ENCODE measurements at places on chromosomes 16 and 17.

- DNase-seq: no peak
Measured at GRCh38 chr17:76053246-76054111, 18.8 kb downstream of the SRP68 start.

GRCh38 chr17:7017827-7018200 is 5.0 kb upstream of the BCL6B start:
- no peak for DNase-seq

- DNase-seq: no peak
Measured at GRCh38 chr16:71345031-71345430, 13.5 kb upstream of the CALB2 start.

- DNase-seq: no peak
Measured at GRCh38 chr16:55248058-55248457, 75.9 kb upstream of the IRX6 start.

DNA sequence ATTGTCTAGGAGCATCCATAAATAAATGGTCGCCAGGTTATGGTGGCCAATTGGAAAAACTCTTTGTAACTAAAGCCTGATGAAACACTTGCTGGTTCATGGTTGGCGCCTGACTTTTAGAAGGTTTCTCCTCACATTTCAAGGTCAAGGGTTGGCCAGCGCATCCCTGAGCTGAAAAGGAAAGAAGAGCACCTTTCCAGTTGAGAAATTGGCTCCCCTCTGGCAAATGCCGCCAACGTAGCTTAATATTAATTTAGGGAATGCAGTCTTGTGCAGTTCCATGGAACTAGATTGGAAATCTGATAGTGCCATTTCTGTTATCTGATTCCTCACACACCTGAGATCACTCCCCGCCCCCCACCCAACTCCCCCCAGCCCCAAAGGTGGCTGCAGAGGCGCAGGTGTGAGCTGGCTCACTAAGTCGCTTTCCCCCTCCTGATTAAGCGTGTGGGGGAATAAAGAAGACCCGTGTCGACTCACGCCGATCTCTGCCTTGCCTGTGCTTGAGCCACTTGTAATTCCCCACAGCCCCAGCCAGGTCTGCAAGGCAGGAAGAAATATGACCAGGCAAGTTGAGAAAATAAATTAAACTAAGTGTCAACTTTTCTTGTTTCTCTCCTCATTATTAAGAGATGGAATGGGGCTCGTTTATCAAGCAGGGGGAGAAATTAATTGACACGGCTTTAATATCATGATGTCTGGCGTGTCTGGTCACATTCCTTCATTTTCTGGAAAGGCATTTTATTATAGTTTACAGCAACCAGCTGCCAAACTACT is 157.7 kb downstream of the CCDC182 start:
- DNase-seq: no peak

DNA sequence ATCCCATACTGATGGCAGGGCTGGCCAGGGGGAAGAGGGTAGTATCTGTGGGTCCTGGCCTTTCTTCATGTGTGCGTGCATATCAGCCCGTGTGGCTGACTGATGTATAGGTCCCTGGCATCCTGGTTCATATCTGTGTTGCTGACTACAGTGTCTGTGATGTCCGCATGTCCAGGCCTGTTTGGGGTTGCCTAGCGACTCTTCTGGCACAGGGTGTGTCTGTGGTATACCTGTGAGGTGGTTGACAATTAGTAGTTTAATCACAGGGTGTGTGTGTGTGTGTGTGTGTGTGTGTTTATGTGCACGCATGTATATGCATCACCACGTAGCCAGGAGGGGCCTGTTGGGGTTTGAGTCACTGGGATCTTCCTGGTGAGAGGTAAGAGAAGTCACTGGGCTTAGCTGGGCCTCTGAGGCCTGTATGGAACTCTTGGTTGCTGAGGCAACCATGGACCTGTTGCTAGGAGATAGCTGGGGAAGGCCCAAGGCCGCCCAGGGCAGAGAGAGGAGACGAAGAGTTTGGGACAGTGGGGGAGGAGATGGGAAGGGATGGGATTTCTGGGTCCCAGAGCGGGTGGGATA is 603 bp upstream of the TMEM95 start:
- DNase-seq: no peak

- no peak for DNase-seq
Measured at GRCh38 chr16:78285437-78285922, 186.0 kb downstream of the WWOX start.

GRCh38 chr17:19001907-19002590 is 2.5 kb downstream of the FAM83G start:
- DNase-seq: no peak

- no peak for DNase-seq
Measured at GRCh38 chr17:72865954-72866353, 226.5 kb downstream of the SLC39A11 start.

- DNase-seq: no peak
Measured at GRCh38 chr17:8707332-8708024, 37.2 kb downstream of the CCDC42 start.

DNA sequence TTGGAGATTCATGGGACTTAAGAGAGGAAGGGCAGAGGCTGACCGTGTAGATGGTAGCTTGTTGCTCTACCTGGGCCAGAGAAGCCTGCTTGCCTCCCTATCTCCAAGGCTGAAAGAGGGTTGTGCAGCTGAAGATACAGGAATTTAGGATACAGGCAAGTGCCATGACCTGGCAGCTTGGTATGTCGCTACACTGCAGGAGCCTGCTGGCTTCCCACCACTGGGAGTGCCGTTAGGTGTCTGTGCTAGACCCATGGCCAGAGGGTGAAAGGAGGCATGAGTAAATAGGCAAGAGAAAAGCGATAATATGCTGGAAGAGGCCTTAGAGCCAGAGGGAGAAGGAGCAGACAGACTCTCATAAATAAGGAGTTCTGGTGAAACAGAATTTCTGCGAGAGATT is 10.6 kb downstream of the NAA60 start:
- no peak for DNase-seq

DNA sequence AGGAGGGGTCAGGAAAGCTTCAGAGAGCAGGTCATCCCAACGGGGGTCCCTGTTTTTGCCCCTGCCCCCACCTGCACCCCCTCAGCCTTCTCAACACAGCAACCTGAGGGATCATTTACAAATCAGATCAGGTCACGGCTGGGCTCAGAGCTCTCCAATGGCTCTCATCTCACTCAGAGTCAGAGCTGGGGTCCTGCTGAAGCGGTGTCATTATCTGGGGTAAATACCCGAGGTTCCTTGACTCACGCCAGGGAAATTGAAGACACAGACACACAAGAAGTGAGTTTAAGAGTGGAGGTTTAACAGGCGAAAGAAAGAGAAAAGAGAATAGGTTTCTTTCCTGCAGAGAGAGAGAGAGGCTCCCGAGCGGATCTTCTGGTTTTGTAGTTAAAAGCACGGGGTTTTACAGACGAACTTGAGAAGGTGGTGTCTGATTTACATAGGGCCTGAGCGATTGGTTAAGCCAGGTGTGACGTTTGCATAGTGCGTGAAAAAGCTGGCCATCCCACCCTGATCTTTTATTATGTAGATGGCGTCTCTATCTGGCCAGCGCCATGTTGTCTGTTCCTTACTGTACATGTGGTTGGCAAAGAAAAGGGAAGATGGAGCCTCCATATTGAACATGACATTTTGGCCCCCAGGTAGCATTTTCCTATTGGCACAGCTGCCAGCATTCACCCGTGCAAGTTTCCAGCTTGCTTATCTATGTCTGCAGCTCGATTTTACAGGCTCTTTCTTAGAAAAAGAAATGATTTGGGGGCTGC is 51.4 kb downstream of the WSB1 start:
- DNase-seq: no peak

- DNase-seq: no peak
Measured at GRCh38 chr17:46013502-46014165, 14.6 kb downstream of the STH start.

- DNase-seq: peak; percentile 57
Measured at GRCh38 chr17:32487473-32488176, 832 bp downstream of the CDK5R1 start.

- no peak for DNase-seq
Measured at GRCh38 chr16:84460406-84461028, 43.9 kb downstream of the MEAK7 start.

GRCh38 chr16:82660966-82661365 is 34.2 kb downstream of the CDH13 start:
- peak; percentile 81 for DNase-seq

DNA sequence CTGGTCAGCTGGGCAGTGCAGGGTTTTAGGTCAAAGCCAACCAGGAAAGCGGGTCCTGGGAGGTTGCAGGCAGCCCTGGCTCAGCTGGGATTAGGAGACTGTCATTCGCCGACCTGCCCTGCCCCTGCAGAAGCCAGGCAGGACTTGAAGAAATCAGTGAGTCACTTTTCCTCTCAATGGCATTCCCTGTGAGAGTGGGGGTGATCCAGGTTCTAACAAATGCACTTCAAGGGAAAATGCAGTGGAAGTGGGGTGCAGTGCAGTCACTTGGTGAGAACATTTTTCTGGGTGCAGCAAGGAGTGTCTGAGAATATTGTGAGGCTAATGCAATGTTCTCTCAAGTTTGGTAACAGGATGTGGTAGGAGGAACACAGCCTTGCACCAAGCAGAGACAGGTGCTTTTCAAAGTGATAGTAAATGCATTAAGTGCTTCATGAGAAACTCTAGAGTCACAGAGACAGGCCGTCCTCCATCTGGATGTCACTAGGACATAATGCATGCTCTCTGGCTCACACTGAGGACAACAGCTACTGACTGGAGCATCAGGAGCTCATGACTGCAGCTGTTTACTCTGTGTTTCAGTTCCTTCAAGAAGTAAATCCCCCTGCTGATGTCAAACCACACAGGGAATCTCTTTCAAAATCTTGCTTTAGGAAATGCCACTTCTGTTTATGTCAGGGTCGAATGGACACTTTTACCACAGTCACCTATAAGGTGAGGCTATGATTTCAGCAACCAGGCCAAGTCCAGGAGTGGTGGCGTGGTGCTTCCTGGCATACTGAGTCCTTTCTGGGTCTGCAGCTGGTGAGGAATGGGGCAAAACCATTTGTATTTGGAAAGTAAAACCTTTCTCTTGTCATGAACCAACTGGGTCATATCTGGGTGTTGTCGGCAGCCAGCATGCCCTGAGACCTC is 16.7 kb downstream of the CDK5R1 start:
- DNase-seq: no peak

DNA sequence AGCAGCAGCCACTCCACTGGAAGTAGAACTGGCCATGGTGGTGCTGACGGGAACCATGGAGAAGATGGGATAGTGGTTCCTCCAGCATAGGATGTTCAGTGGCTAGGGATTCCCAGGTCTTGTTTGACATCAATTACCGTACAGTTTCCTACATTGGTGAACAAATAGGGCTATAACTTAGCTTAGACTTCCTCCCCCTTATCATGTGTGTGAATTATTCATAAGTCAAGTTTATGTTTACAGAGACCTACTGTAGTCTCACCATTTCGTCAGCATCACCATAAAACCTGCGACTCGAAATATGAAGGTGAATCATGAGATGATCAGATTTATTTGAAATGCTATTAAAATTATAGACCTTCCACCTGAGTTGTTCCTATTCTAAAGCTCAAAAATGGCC is 1.2 kb downstream of the KRTAP2-3 start:
- no peak for DNase-seq

DNA sequence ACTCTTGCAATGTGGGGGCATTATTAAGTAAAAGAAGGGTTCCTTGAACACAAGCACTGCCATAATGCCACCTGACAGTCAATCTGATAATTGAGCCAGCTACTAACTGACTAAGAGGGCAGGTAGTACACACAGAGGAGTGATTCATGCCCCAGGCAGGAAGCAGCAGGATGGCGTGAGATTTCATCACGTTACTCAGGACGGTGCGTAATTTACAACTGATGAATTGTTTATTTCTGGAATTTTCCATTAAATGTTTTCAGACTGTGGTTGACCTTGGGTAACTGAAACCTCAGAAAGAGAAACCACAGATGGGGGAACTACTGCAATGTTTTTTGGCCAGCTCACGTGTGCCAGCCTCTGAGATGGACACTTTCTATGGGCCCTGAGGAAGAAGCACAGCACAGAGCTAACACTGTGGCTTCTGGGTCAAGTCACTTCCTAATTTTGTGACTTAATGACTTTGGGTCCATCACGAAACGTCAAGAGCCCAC is 46.7 kb downstream of the C17orf67 start:
- no peak for DNase-seq

GRCh38 chr16:46721885-46722284 is 26.3 kb downstream of the MYLK3 start:
- no peak for DNase-seq

GRCh38 chr17:8896087-8896486 is 28.6 kb upstream of the PIK3R6 start:
- no peak for DNase-seq

- DNase-seq: no peak
Measured at GRCh38 chr17:19752216-19753050, 4.3 kb upstream of the ALDH3A1 start.

DNA sequence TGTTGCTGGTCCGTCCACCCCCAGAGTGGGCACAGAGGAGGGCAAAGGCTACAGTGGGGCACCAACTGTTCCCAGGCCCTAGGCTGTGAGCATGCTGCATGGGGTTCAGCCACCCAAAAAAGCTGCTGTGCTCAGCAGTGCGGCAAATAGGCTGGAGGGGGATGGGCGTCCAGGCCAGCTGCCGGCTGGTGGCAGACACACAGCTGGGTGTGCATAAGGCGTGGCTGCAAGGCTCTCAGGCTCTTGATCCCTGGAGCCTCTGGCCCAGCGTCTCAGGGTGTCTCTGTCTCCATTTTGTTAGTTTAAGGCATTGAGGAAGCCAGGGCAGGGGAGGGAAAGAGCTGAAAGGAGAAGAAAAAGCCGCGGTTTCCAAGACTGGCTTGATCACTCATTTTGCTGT is 8.8 kb downstream of the RPL19 start:
- DNase-seq: peak; percentile 2

GRCh38 chr17:83008526-83008925 is 70.9 kb upstream of the METRNL start:
- DNase-seq: no peak

- DNase-seq: no peak
Measured at GRCh38 chr17:40284085-40284713, 3.5 kb upstream of the CDC6 start.

- no peak for DNase-seq
Measured at GRCh38 chr16:72840631-72841381, 207.1 kb downstream of the ZFHX3 start.

DNA sequence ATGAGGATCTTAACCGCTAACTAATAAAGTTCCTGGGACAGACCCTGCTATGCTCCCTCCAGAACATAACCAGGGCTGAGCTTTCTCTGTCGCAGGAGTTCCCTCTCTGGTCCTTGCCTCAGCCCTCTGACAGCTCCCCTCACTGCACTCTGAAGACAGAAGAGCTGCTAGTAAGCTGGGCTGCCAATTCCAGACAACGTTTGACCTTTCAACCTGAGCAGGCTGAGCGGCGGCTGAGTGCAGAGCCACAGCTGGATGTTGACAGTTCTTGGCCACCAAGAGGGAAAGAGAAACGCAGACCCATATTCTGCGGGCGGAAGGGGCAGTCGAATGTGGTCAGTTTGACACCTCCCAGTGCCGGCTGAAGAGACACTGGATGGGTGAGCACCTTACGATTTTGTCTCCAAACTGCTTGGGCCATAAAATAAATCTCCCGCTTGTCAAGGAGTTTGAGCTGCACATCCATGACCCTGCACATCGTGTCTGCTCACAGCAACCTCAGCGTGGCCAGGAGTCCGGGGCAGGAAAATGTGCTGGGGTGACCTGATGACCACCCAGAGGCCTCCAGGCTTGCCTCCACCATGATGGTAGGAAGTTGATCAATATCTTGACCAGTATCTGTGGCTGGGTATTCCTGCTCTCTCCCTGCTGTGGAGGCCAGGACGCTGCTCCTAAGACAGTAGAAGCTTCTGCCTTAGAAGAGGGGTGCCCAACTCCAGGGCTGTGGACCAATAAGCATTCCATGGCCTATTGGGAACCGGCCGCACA is 209.2 kb downstream of the PARN start:
- no peak for DNase-seq

All from NCI-H1092 treated with DMSO at 0.1 percent for 48 hours (cell line).